Activated T-cell treated with anti-CD3 and anti-CD28 coated beads, Interleukin-2, amount 50 U/mL, for 72 hours (primary cell): ENCODE measurements at places on chromosomes 5 and 9. TPM values are rescaled to one million over a fixed set of nuclear protein-coding genes. Genes with fewer than 3 reads are reported as not detected.
A peak's percentile ranks its signal among the peaks of the same experiment; 100 is the strongest.

GRCh38 chr9:131817073-131817472 lies 77.2 kb upstream of the RAPGEF1 start:
- DNase-seq = no peak
- no peak overlapping the region for H3K27ac ChIP-seq
- H3K36me3 ChIP-seq = no peaks in the 10 kb centered on the region
- H3K4me1 ChIP-seq = no peaks in the 10 kb centered on the region
- no peak overlapping the region for H3K4me3 ChIP-seq

- H3K27ac ChIP-seq = no peak overlapping the region
- no peaks in the 10 kb centered on the region for H3K36me3 ChIP-seq
- DNase-seq = no peak
- H3K4me3 ChIP-seq = no peak overlapping the region
These were observed 226.5 kb downstream of the ASTN2 start for GRCh38 chr9:117188394-117188793.

DNA sequence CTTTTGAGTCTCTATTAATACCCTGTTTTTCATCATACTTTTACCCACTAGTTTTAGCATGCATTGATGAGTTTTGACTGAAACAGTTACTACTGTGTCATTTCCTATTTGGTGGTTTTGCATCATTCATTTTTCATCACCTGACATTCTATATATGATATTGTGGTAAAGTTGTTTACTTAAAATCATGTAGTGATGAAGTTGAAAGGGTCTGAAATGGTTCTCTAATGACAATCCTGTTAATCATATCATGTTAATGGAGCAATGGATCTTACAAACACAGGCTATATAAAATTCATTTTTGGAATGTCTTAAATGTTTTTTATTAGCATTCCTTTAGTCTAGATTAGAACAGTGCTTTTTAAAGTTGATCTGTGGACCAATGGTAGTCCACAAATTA lies 84.1 kb downstream of the ERBIN start:
- peak overlapping the region; percentile 41 for H3K4me3 ChIP-seq
- no peaks in the 10 kb centered on the region for H3K27me3 ChIP-seq
- peak overlapping the region; percentile 24 for H3K27ac ChIP-seq
- H3K36me3 ChIP-seq = peaks cover 12% of the 10 kb centered on the region

- peaks cover 22% of the 10 kb centered on the region for H3K27me3 ChIP-seq
- no peak for DNase-seq
- no peak overlapping the region for H3K4me3 ChIP-seq
- no peaks in the 10 kb centered on the region for H3K36me3 ChIP-seq
- no peak overlapping the region for H3K27ac ChIP-seq
These were observed 32.7 kb upstream of the ARAP3 start for GRCh38 chr5:141714542-141715310.

- DNase-seq = peak; percentile 43
- H3K27ac ChIP-seq = no peak overlapping the region
- peaks cover 2% of the 10 kb centered on the region for H3K36me3 ChIP-seq
- H3K4me3 ChIP-seq = no peak overlapping the region
These were observed 34.3 kb upstream of the MACIR start for GRCh38 chr5:103224118-103224893.

The SLCO6A1 gene
- total RNA-seq = not detected
